ENCODE measurements at places on chromosomes 1 and 21. TPM values are rescaled to one million over a fixed set of nuclear protein-coding genes. Genes with fewer than 3 reads are reported as not detected.

Gene HCN3
- 5.7 TPM for total RNA-seq

Gene TMEM125
- total RNA-seq = not detected

Gene LIPI
- not detected for total RNA-seq

Gene NGF
- total RNA-seq = 0.70 TPM

Gene RGS13
- total RNA-seq = not detected

Gene KRTAP7-1
- total RNA-seq = not detected
